Activated effector memory CD4-positive, alpha-beta T cell treated with anti-CD3 and anti-CD28 coated beads, Interleukin-2, amount 50 U/mL, for 16 hours (primary cell): ENCODE measurements at places on chromosomes 12 and 14.

GRCh38 chr12:40325349-40325960 lies 100.7 kb downstream of the LRRK2 start:
- DNase-seq = no peak

- DNase-seq = peak; percentile 72
These were observed 4.2 kb upstream of the KLC1 start for GRCh38 chr14:103624860-103625259.

GRCh38 chr12:81958406-81958805 lies 199.3 kb upstream of the PPFIA2 start:
- no peak for DNase-seq

- no peak for DNase-seq
These were observed 291.0 kb upstream of the FKBP4 start for GRCh38 chr12:2503762-2504161.

DNA sequence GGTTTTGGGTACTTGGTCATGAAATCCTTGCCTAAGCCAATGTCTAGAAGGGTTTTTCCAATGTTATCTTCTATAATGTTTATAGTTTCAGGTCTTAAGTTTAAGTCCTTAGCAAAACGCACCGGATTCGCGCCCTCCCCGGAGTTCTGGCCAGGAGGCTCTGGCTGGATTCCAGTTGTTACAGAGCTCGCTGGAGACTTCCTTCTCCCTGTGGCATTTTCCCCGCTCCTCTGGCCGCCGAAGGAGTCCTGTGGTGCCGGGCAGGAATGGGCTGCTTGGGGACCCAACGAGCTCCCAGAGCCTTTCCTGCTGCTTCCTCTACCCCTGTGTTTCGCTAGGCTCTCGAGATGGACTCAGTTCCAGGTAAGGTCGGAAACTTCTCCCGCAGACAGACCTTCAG lies 335.9 kb downstream of the AEBP2 start:
- DNase-seq = no peak
